ENCODE measurements at places on chromosomes 12 and 14.

DNA sequence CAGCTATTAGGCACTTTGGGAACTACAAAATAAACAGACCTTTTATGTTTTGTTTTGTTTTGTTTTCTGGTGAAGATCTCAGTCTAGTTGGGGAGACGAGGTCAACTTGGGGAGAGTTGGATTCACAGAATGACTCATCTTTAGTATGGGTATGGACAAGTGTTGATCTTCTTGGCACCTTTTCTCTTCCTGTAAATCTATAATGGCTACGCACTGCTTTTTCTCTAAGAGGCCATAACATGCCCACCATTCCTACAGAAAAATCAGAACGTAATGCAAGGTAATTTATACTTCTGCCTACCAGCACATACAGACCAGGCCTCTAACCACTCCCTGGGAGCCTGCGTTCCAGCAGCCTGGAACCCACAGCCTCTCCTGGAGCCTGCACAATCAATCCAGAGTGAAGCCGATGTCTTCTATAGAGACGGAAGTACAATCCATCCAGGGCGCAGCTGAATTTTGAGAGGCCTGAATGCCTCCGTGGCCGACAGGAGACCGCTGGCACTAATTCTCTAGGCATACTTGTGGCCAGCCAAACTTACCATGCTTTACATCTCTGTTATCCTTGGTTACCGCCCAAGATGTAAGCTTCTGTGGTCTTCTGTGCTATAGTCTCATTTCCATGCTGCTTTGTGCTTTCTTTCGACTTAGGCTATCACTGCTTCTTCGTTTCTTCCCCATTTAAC is 717 bp downstream of the PPHLN1 start:
- no peak for DNase-seq

GRCh38 chr14:92626041-92626440 is 112.5 kb downstream of the RIN3 start:
- no peak for DNase-seq

DNA sequence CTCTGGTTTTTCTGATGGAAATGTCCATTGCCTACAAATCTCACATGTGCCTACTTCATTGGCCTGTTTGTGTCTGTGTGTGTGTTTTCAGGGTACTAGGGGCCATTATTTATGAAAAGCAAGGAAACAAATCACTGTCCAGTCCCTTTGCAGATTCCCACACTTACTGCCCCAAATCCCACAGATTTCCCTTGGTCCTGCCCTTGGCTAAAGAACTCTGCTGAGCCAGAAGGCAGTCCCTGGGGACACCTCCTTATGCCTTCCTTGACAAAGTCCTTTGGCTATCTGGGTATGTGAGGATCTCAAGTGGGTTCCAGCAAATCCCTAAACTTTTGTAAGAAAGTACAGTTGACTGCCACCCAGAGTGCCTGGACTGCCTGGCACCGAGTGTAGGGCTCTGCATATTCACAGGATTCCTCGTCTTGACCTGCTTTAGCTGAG is 388.1 kb downstream of the BCAT1 start:
- DNase-seq, result no peak

GRCh38 chr12:46100551-46101484 is 110.4 kb upstream of the SCAF11 start:
- DNase-seq, result no peak

DNA sequence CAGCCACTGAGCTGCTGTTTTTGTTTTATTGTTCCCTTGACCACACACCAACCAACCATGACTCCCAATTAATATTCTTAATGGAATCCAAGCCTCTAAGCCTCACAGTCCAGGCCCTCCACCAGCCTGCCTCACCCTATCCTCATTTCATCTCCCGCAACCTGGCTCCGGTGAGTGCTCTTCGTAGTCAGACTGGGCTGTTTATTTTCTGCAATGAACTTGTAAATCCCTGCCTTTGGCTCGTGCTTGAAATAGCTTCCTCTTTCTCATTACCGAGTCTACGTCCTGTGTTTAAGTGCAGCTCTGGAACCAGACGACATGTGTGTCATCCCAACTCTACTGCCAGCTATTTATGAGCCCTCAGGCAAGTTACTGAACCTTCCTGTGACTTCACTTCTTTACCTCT is 12.4 kb upstream of the ETFBKMT start:
- no peak for DNase-seq

DNA sequence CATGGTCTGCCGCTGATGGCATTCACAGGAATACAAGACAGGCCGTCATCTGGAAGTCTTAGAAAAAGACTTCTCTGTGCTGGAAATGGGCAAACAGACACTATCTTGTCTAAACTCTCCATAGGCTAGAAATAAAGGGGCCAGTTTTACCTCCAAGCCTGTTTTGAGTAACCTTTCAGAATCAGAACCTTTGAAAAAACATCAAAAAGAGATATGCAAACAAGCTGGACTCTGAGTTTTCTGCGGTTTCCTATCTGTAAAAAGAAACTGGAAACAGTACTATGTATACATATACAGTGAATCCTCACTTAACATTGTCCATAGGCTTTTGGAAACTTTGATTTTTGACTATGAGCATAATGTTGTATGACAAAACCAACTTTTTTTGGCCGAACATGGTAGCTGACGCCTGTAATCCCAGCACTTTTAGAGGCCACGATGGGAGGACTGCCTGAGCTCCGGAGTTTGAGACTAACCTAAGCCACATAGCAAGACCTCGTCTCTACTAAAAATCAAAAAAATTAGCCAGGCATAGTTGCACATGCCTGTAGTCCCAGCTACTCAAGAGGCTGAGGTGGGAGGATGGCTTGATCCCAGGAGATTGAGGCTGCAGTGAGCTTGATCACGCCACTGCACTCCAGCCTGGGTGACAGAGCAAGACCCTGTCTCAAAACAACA is 92.9 kb upstream of the MAX start:
- no peak for DNase-seq

GRCh38 chr14:51609955-51610283 is 41.8 kb upstream of the FRMD6 start:
- DNase-seq, result no peak

DNA sequence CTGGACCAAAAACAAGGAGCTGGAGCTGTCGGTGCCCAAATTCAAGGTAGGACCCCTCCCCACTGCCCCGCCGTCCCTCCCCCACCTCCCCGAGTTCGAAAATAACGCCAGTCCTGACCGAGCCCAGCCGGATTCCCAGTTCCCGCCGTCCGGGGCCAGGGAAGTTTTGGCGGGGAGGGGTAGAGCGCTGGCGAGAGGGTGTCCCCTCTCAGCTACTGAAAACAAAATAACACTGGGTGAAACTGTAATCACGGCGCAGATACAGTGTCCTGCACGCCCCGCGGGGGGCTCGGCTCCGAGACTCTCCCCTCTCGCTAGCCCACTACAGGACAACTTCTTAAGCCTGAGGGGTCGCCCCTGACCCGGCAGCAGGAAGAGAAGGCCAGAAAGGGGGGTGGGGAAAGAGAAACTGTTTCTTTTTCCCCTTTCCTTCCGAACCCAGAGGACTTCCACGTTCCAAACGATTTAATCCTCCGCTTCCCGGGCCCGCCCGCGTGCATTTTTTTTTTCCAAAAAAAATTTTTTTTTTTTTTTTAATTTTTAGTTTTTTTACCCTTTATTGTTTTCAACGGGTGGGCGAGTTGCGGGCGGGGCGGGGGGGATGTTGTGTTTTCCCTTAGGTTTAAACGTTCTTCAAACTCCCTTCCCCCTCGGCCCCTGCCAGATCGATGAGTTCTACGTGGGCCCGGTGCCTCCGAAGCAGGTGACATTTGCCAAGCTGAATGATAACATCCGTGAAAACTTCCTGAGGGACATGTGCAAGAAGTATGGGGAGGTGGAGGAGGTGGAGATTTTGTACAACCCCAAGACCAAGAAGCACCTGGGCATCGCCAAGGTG is 1.6 kb downstream of the SETD1B start:
- no peak for DNase-seq

- no peak for DNase-seq
Observed at GRCh38 chr12:47067176-47067575, 12.2 kb upstream of the PCED1B start.

DNA sequence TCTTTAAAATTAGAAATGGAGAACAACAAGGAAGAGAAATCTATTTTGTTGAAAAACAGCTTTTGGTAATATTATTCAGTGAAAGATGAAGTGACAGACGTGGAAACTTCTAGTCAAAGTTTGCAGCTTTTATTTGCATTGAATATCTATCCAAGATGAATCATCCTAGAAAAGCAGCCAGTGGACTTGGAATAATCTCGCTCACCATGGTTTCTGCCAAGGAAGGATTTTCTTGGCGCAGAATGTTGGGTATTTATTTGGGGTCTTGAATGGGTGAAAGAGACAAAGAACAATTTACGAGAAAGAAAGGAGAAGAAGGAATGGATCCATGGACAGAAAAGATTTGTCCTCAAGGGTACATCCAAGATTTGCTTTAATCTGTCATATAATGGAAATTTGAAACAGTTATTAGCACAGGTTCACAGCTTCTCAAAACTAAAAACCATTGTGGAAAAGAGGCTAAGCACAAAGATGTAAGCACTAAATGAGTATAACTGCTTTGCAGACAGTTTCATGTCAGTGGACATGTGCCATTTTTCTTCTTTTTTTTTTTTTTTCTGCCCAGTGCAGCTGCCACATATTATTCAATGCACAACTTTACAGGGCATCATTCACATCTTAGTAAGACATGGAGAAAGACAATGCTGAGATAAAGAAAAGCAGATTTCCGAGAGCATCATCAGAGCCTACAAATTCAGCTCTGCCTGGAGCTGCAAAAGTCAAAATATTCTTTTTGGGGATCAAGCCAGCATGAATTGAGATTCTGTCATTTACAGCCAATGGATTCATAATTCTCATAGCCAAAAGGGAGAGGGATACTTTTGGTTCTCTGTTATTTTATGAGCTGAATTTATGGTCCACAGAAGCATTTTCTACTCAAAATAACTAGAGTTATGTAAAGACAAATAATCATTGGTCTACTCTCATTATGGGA is 333.7 kb downstream of the DAD1 start:
- no peak for DNase-seq

DNA sequence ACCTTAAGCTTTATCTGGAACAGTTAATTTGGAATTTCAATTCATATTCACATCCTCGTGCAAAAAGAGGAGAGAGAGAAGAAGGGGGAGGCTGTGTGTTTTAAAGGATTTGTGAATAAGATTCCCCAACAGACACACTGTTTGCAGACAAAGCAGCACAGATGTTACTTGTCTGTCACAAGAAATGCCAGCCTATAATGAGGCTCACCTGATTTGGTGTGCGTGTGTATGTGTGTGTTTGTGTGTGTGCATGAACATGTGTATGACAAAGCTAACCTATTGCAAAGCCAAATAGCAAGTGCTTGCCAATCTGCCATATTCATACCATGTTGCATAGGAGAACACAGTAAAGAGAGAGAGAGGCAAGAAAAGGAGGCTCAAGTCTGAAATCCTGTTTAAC is 361.6 kb upstream of the NOVA1 start:
- DNase-seq, result no peak

- no peak for DNase-seq
Observed at GRCh38 chr12:86331012-86331411, 74.8 kb upstream of the MGAT4C start.

DNA sequence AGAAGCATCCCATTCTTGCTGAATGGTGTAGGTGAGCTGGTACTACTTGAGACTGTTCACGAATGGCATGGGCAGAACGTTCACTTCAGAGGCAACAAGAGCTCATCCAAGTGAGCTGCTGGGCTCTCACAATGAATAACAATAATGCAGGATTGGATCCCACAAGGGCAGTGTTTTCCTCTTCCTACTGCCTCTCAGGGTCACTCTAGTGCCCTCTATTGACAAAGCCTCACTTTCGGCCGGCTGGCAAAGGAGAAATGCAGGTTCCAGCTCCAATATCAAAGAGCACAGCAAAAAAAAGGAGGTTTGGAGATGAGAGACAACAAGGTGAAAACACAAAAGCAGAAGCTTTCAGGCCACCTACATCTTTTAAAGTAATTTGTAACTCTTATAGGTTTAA is 74.6 kb upstream of the MYF6 start:
- DNase-seq, result no peak

DNA sequence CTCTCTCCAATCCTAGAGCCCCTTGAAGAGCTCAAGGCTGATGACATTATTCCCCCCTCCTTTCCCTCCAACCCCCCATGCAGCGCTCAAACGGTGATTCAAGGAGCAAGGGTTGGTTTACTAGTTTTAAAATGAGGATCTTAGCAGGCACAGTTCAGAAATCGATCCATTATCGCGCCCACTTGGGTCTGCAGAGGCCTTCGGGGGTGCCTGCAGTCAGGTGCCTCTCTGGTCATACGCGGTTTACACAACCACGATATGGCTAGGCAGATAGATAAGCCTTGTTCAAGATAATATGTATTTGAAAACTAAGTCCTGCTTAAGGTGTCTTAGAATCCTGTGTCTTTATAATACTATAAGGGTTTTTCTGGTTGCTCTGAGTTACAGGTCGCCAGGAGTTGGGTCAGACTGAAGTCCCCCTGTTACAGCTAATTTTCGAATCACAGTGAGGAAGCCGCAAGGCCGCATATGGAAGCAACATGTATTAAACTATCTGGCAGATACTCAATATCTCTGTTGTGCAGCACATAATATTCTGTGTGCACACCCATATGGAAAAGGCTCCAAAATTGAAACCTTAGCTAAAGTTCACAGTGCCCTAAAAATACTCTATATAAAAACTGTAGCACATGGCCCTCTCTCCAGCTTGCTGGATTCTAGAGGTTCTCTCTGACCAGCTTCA is 10.0 kb downstream of the BHLHE41 start:
- no peak for DNase-seq
